ENCODE measurements at places on chromosomes 7 and 10. TPM values are rescaled to one million over a fixed set of nuclear protein-coding genes. Genes with fewer than 3 reads are reported as not detected.

GRCh38 chr7:24899905-24900304 lies 80.1 kb downstream of the OSBPL3 start:
- DNase-seq: no peak

CPA2 gene
- total RNA-seq: not detected

IGFBP3 gene
- 2,046 TPM for total RNA-seq

BCAP29 gene
- total RNA-seq: 52.2 TPM

- DNase-seq: peak; percentile 43
Observed at GRCh38 chr7:2894118-2894940, 50.2 kb upstream of the GNA12 start.
